ENCODE measurements at places on chromosomes 1 and 21.

- no peak for DNase-seq
These were observed 38.9 kb downstream of the SPRTN start for GRCh38 chr1:231376875-231377549.

GRCh38 chr21:26422706-26423105 is 150.4 kb downstream of the CYYR1 start:
- no peak for DNase-seq

DNA sequence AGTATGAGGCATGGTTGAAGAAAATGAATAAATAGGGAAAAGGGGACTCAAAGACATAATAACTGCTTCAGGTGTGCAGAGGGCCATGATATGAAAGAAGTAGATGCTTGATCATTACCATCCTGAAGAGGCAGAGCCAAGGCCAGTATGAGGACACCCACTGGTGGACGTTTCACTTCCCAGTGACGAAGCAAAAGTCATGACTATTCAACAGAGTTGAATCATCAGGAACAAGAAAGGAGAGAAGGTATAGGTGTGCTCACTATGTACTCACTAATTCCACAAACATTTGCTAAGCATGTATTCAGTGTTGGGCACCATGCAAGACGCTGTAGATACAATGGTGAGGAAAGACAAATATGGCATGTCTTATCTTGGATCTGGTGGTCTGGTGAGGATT is 319.2 kb upstream of the RUNX1 start:
- DNase-seq: no peak

GRCh38 chr1:3453203-3453761 is 1.2 kb upstream of the ARHGEF16 start:
- peak; percentile 15 for DNase-seq

GRCh38 chr1:1069711-1070676 is 4.1 kb downstream of the RNF223 start:
- DNase-seq: no peak

DNA sequence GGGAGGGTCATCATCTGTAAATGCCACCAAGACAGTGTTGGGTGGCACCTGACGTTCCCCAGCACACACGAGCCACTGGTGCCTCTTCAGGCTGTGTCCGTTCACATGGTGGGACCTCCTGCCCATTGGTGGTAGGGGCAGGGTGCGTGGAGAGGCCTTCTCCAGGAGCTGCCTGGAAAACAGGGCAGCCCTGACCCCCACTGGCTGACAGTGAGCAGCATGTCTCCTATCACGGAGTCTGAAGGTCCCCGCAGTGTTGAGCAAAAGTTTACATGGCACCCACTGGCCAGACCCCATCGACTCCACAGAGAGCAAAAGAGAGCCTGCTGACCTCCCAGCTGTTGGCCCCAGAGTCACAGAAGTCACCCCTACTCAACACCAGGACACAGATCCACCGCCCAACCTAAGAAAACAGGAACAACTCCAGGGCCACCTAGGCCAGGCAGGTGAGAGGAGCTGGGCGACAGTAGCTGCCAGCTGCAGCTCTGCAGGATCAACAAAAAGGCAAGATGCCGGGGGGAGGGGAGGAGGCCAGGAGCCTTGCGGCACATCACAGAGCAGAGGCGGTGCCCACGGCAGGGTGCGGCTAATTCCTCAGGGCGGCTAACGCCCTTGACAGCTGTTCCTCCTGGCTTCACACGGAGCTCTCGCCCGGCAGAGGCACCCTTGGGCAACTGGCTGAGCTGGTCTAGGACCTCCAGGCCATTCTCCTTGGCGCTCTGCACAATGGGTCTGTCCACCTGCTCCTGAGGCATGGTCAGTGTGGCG is 14.4 kb upstream of the IFI6 start:
- DNase-seq: no peak

- no peak for DNase-seq
These were observed 53.2 kb upstream of the MRPS6 start for GRCh38 chr21:34020005-34020847.

- DNase-seq: no peak
These were observed 2.4 kb upstream of the THEM5 start for GRCh38 chr1:151855933-151856332.

- no peak for DNase-seq
These were observed 317.4 kb upstream of the RUNX1 start for GRCh38 chr21:35366394-35367080.

GRCh38 chr1:180848191-180848590 is 64.5 kb upstream of the KIAA1614 start:
- DNase-seq: no peak

GRCh38 chr1:47754221-47754620 is 243.0 kb downstream of the TRABD2B start:
- no peak for DNase-seq

Measured in activated CD8-positive, alpha-beta memory T cell treated with anti-CD3 and anti-CD28 coated beads for 1 hour (primary cell).